ENCODE measurements at places on chromosomes 12 and 14.

DNA sequence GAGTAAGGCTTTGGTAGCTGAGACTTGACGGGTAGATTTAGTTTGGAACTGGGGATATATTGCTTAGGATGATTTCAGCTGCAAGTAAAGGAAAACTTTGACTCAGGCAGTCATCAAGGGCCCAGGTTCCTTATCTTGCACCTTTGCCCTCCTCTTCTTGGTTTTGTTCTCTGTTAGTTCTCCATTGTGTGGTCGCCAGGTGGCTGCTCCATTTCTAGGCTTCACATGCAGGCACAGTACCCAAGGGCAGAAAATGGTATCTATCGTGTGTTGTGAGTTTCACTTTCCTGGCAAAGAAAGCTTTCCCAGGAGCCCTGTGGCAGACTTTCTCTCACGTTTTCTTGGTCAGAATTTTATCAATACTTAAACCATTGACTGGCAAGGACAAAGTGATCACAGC is 50.8 kb downstream of the VRK1 start:
- ATAC-seq = no peak

GRCh38 chr14:38391334-38391733 is 135.4 kb upstream of the CLEC14A start:
- ATAC-seq = no peak

DNA sequence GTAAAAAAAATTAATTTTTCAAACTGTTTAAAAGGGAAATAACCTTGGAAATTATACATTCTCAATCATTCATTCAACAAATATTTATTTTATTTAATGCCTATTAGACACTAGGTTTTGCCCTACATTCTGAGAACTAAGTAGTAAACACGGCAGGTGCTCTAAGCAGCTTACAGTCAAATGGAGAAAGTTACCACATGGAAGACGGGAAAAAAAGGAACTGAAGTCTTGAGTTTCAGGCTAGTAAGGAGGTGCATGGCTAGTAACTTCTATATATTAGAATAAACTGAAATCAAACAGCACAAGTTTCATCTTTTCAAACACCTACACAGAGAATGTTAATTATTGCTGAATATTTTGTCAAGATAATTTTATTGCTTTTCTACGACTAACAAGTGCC is 52.9 kb downstream of the C12orf42 start:
- ATAC-seq = no peak

GRCh38 chr14:30223966-30224365 is 296.3 kb upstream of the PRKD1 start:
- ATAC-seq = no peak

DNA sequence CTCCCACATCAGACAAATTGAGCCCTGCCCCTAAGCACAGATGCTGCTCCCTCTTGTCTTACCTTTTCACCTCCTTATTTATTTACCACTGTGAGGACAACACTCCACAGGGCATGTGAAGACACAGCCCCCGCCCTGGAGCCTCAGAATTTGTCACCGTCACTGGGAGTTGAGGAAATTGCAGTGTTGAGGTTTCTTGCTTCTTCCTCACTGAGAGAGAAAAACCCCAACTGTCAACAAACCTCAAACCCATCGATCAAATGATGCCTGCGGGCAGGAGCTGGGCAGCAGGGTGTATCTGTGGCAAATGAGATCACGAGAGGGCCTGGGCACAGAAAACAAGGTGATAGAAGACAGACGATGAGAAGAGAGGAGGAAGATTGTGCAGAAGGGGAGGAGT is 30.5 kb upstream of the PLEKHG3 start:
- ATAC-seq = no peak

DNA sequence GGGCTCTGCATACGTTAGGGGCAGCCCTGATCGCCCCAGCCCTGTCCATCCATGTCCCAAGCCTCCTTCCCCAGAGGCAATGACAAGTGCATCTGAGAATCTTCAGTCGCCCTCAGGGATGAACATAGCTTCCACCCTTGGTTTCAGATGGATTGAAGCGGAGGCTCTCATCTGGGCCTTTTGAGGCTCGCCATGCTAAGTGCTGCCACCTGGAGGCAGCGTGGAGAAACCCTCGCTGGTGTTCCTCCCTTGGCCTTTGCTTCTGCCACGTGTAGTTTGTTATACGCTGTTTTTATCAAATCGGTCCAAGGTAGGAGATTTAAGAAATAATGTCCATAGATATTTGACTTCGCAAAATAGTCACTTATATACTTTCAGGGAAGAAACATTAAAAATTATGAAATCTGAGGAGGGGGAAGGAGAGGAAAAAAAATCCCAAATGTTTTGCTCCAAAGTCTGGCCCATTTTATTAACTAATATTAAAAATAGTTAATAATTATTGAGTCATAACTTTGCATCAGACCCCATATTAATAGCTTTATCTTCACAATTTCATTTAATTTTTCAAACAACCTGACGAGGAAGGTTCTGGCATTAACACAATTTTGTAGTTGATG is 28.8 kb upstream of the LRRC10 start:
- ATAC-seq = peak; percentile 68

DNA sequence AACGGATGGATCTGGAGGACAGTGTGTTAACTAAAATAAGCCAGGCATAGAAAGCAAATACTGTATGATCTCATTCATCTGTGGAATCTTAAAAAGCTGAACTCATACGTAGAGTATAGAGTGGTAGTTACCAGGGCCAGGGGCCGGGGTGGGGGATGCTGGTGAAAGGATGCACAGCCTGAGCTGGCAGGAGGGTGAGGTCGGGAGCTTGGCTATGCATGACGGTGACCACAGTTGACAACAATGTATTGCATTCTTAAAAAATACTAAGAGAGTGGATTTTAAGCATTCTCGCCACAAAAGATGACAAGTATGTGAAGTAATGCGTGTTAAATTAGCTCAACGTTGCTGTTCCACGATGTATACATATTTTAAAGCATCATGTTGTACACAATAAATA is 351.3 kb downstream of the TMEM121 start:
- ATAC-seq = no peak

GRCh38 chr14:86038387-86039042 is 508.6 kb downstream of the FLRT2 start:
- ATAC-seq = no peak

DNA sequence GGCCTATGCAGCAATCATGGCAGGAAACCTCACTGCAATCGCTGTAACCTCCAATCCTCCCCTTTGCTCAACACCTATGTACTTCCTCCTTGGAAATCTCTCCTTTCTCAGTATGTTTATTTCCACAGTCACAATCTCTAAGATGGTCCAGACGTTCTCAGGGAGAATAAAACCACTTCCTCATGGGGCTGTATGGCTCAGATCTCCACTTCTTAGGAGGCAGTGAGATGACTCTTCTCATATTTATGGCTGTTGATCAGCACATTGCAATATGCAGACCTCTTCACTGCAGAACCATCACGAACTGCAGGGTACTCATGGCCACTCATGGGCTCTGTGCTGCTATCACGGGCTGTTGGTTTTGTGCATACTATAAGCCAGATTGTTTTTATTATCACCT is 17.1 kb upstream of the OR4K17 start:
- ATAC-seq = no peak

DNA sequence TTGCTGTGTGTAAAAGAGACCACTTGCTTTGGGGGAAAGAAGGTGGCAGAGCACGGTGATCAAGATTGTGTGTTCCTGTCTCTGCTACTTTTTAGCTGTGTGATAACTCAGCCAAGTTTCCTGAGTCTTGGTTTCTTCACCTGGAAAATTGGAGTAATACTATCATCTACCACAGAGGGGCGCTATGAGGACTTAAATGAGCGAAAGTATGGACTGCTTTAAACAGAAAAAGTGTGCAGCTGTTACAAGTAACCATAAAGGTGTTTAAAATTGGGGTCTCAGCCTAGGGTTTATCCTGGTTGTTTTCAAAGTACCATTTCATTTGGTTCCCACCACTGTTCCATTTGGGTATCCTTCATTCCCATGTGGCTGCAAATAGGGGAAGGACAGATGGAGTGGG is 65.9 kb upstream of the WSCD2 start:
- no peak for ATAC-seq

GRCh38 chr12:119751961-119752360 is 84.0 kb downstream of the PRKAB1 start:
- ATAC-seq = no peak

- no peak for ATAC-seq
These were observed 16.6 kb downstream of the SMUG1 start for GRCh38 chr12:54172168-54172567.

- no peak for ATAC-seq
These were observed 218.2 kb upstream of the AMIGO2 start for GRCh38 chr12:47297993-47298392.

- no peak for ATAC-seq
These were observed 100.4 kb downstream of the HMGA2 start for GRCh38 chr12:65924716-65925115.

- ATAC-seq = no peak
These were observed 33.7 kb upstream of the HELB start for GRCh38 chr12:66268562-66268961.

GRCh38 chr14:61304688-61305087 is 16.7 kb upstream of the PRKCH start:
- ATAC-seq = no peak

GRCh38 chr14:99727096-99727870 is 43.2 kb downstream of the CYP46A1 start:
- no peak for ATAC-seq

DNA sequence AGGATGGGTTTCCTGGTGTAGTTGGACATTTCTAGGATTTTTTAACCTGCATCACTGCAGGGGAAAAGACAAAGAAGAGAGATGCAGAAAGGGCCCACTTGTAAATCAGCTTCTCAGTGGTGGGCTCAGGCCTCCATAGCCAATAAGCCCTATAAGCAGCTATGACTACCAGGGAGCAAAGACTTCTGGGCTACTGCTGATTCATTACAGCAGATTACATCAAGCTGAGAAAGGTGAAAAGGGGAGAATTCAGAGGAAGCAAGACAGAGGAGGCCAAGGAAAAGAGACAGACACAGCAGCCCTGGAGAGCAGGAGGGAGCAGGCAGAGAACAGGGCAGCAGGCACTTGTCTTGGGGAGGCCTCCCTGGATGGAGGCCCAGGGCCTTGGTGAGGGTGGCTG is 95.2 kb downstream of the KCNA5 start:
- ATAC-seq = no peak

- no peak for ATAC-seq
These were observed 9.9 kb upstream of the KANSL2 start for GRCh38 chr12:48691826-48692487.

- no peak for ATAC-seq
These were observed 114.3 kb upstream of the CAND1 start for GRCh38 chr12:67154901-67155300.

Measured in activated CD4-positive, CD25-positive, alpha-beta regulatory T cell treated with anti-CD3 and anti-CD28 coated beads, Interleukin-2, amount 50 U/mL, for 24 hours (primary cell).